RKO (cell line): ENCODE measurements at places on chromosomes 5 and 9.
A peak's percentile ranks its signal among the peaks of the same experiment; 100 is the strongest.

DNA sequence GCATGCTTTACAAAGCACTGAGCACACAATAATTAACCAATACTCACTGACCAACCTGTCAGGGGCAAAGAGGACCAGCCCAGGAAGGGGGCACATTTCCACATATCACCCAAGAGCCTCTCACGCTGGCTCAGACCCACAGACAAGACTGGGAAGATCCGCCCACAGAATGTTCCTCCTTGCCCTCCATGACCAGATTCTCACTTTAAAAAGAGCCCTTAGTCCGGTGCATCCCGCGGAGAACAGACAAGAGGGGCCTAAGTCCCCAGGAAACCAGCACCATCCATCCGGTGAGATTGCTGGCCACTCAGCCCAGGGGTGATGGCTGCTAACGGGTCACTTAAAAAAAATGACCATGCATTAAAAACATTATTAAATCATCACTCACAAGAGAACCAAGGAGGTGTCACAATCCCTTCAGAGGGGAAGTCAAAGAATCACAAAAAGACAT, 32.9 kb downstream of the SEMA4D start:
- DNase-seq, result no peak

DNA sequence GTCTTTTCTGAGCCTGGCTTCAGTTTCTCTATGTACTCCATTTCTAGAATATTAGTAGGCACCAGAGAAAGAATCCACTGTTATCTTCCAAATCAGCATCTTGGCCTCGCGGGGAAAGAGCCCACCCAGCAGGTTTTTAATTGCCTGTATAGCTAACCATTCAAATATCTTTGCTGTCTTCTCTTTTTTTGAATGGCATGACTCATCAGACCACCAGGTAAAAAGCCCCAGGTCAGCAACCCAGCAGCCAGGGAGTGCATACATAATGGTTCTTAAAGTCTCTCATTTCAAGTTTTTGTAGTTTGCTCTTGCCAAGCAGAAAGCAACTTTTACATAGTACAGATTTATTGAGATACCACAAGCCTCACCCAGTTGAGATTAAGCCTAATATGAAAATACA, 50.7 kb downstream of the TMEM167A start:
- no peak for DNase-seq

DNA sequence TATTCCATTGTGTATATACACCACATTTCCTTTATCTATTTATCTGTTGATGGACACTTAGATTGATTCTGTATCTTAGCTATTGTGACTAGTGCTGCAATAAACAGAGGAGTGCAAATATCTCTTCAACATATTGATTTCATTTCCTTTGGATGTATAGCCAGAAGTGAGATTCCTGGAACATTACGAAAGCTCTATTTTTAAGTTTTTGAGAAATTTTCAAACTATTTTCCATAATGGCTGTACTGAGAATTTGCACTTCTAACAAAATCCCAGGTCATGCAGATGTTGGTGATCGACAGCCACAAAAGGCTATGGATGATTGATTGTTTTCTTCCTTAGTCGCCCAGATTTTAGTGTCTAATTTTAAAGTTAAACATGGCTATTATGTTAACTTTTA, 132.7 kb upstream of the MTAP start:
- no peak for DNase-seq

DNA sequence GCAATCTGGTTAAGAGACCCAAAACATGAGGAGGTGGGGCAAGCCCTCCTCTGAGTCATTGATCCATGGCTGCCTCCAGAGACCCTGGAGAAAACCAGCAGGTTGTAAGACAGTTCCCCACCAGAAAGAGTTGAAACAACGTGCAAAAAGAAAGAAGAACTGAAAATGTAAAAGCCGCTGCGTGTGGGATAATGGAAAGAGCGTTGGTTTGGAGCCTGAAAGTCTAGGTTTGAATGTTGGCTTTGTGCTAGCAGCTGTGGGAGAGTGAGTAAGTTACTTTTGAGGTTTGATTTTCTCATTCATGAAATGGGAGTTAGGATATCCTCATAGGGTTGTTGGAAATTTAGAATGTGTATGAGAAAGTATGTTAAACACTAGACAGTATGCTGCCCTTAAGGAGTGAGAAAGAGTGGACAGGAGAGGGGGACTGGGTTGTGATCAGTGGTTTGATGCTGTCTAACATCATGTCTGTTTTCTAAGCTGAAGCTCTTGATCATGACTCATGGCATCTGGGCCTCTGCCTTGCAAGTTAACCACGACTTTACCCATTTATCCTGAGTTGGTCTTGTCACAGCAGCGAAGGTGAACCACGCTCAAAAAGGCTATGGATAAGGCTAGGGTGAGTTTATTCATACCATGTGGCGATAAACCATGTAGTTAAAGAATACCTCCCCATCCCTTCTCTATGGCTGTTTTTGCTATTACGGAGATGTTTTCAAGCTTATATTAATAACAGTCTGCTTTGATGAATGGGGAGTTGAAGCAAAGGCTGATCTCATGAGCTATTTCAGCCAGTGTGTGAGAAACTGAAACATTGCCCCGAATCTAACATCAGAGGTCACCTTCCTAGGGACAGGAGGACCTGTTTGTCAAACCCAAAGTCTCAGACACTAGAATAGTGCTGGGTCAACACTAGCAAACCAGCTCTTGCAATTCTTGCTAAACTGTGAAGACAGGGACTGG, 41.3 kb downstream of the ZNF366 start:
- DNase-seq, result no peak

DNA sequence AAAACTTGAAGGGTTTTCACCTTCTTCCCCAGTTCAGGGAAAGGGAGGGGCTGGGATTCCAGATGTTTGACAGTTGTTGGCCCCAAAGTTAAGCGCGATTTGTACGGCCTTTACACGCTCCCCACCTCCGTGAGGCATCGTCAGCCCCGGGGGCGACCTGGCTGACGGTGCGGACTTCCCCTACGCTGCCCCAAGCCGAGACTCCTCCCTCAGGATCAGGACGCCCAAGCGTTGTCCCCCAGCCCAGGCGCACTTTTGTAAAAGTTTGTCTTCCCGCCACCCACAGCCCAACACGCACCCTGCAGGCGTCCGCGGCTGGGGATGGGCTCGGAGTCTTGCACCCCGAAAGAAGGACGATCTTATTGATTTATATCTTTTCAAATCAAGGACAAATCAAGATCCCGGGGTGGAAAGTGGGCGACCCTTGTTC, 713 bp downstream of the MOB3B start:
- DNase-seq, result peak; percentile 40

- DNase-seq, result no peak
Observed at GRCh38 chr9:76887951-76888350, 18.0 kb downstream of the PRUNE2 start.

DNA sequence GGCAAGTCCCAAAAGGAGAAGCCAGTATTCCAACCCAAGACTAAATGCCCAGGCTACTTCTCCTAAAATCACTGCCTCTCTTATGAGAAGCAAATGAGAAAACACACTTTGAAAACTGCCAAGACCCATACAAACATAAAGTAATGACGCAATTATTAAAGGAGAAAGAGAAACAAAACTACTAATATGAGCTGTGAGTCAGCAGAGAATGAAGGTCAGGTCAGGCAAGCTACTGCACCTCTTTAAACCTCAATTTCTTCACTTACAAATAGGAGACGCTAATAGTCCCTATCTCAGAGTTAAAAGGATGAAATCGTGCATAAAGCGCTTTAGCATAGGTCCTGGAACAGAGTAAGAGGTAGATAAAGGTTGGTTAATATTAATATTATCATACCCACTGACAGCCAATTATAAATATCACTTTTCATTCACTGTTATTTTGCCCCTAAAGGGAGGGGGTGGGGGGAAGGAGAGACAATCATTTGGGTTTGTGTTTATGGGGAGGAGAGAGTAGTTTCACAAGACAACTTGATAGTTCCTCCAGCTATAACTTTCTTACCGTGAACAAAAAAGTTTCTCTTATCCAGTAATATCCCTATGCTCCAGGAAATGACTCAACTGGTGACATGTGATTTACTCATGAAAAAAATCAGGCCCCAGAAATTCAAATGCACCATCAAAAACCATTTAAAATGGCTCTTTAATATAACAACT, 3.6 kb downstream of the PSMB7 start:
- DNase-seq, result peak; percentile 96

- no peak for DNase-seq
Observed at GRCh38 chr5:172852490-172853354, 18.7 kb downstream of the ERGIC1 start.

DNA sequence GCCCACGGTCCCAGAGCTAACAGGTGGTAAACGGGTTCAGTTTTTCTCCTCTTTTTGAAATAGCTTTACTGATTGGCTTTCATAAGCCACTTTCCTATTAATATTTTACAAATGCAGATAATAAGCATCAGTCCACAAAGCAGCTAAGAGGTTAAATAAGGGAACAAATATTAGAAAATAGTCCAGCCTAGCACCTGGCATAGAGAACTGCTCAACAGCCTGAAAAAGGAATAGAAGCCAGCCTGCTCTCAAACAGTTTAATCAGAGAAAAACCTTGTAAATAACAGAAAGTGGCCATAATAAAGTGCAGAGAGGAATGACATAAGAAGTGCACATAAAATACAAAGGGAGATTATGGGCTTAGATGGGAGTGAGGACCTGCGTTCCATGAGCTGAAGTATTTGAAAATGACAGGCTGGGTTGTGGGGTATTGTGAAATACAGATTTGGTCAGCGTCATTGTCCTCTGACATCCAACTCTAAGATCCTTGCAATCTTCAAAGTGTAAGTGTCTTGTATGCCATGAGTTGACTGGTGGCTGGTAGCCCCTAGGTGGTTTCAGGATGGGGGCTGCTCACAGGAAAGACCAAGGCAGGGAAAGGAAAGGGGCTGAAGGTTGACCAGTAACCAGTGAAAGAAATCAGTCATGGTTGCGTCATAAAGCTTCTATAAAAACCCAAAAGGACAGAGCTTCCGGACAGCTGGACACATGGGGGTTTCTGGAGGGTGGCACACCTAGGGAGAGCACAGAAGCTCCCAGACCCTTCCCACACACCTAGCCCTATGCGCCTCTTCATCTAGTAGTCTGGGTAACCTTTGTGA, 32.4 kb downstream of the MYO10 start:
- no peak for DNase-seq

GRCh38 chr5:95817430-95817829, 5.1 kb downstream of the GLRX start:
- DNase-seq, result peak; percentile 98

GRCh38 chr5:89613222-89613956, 730.4 kb upstream of the MEF2C start:
- peak; percentile 26 for DNase-seq

- DNase-seq, result no peak
Observed at GRCh38 chr9:131627648-131628458, 82.5 kb downstream of the PRRT1B start.

DNA sequence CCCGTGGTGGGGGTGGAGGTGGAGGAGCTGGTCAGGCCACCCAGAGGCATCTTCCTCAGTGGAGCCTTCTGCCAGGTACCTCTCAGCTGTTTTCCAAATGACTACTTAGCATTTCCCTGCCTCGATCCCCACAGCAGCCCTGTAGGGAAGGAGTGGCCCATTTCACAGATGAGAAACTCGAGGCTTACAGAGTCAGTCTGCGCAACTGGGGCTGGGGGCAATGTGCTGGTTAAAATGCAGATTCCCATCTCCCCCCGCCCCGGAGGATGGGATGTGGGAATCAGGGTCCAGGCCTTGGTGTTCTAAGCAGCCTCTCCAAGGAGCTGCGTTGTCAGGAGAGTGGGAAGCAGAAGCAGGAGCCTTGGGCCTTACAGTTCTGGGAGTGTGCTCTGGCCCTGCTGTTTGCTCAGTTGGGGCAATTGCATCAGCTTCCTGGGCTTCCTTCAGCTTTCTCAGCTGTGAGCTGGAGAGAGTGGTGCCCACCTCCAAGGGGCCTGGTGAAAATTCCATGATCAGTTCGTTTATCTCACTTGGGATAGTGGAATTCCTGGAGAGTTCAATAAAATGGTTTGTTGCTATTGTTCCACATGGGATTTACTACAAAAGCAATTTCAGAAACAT, 19.4 kb downstream of the ERGIC1 start:
- DNase-seq, result no peak

DNA sequence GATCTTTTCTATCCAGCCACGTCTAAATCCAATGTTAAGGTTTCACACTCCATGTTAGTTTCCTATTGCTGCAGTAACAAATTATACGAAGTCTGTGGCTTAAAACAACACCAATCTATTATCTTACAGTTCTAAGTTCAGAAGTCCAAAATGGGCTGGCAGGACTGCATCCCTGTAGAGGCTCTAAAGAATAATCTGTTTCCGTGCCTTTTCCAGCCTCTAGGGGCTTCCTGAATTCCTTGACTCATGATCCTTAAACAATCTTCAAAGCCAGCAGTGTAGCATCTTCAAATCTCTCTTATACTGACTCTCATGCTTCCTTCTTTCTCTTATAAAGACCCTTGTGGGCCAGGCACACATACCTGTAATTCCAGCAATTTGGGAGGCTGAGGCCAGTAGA, 6.8 kb downstream of the PLGRKT start:
- DNase-seq, result peak; percentile 30

DNA sequence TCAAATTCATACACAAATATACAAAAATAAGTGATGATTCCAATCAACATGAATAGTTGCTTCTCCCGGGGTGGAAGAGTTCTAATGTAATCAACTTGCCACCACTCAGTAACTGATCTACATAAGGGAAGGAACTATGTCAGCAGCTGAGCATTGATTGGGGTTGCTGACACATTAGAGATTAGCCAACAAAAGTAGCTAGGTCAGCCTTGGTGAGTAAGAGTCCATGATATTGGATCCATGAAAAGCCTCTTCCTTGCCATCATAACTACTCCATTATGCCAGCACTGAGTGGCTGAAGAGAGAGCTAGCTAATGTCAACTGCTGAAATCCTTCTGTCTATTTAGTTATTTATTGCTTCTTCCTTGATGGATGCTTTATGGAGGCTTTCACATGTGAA, 309.8 kb downstream of the NFIB start:
- DNase-seq, result no peak

DNA sequence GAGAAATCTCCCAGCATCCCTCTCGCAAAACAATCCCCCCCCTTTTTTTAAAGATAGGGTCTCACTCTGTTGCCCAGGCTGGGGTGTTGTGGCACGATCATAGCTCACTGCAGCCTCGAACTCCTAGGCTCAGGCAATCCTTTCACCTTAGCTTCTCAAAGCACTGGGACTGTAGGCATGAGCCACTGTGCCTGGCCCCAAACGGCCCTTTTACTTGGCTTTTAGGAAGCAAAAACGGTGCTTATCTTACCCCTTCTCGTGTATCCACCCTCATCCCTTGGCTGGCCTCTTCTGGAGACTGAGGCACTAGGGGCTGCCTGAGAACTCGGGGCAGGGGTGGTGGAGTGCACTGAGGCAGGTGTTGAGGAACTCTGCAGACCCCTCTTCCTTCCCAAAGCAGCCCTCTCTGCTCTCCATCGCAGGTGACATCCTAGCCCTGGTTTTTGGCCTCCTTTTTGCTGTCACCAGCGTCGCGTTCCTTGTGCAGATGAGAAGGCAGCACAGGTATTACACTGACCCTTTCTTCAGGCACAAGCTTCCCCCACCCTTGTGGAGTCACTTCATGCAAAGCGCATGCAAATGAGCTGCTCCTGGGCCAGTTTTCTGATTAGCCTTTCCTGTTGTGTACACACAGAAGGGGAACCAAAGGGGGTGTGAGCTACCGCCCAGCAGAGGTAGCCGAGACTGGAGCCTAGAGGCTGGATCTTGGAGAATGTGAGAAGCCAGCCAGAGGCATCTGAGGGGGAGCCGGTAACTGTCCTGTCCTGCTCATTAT, 6.8 kb downstream of the CA9 start:
- no peak for DNase-seq
